Stimulated activated CD4-positive, alpha-beta T cell treated with anti-CD3 and anti-CD28 coated beads, Interleukin-1b, Interleukin-23, amount 100 ng/mL, for 1 hour (primary cell): ENCODE measurements at places on chromosomes 5 and 9.

DNA sequence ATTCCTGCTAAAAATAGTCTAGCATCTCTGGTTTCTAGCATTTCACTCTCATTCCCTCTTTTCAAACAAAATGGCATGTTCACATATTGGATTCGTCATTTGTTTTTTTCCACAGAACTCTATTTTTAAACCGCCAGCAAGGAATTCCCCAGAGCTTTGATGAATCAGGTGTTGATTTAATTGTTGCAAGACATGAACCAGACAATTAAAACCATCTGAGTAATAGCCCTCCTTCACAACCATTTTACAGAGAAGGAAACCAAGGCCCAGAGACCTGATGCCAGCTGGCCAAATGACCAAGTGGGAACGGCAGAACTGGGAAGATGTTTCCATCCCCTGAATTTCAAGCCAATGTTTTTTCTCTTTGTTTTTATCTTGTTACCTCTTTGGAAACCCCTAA is 167.0 kb downstream of the CAAP1 start:
- DNase-seq: no peak

- DNase-seq: no peak
Observed at GRCh38 chr9:137007108-137007815, 10.9 kb upstream of the CLIC3 start.

GRCh38 chr9:112654282-112654681 is 63.6 kb downstream of the INIP start:
- no peak for DNase-seq

GRCh38 chr5:76742583-76742982 is 26.7 kb downstream of the F2R start:
- DNase-seq: no peak

DNA sequence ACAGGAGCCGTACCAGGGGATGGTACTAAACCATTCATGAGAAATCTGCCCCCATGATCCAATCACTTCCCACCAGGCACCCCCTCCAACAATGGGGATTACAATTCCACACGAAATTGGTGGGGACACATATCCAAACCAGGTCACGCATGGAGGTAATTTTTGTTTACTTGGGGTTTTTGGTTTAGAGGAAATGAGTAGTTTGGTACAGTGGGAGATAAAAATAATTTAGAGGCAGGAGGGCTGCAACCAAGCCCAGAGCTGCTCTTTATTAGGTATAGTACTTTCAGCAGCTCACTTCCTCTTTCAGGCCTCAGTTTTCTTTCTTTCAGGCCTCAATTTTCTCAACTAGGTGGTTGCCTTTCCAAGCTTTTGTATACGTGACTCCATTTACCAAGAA is 23.2 kb downstream of the PRUNE2 start:
- no peak for DNase-seq

DNA sequence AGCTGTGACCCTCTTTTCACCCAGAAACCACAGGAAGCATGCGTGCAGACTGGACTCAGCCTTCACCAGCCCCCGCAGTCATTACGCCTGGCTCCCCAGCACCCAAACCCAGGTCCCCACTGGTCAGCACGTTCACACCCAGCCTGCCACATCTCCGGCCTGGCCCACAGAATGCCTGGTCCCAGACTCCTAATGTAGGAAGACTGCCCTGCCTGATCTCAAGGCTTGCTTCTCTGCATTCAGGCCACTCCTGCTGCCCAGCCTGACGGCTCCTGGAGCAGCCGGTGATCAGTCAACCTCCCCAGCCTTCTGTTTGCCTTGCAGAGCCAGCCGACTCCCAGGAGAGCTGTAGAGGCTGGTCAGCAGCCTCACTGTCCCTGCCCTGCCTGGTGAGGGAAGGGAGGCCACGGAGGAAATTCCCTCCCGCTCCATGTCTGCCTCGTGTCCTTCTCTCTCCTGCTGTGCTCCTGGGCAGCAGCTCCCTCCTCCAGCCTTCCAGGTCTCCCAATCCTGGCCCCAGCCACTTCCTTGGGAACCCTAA is 25.4 kb downstream of the ADAMTS2 start:
- no peak for DNase-seq

- no peak for DNase-seq
Observed at GRCh38 chr5:68911840-68912690, 181.7 kb upstream of the SLC30A5 start.

GRCh38 chr5:56339732-56340131 is 106.6 kb upstream of the ANKRD55 start:
- no peak for DNase-seq

GRCh38 chr5:143782588-143783386 is 29.2 kb upstream of the HMHB1 start:
- DNase-seq: no peak

DNA sequence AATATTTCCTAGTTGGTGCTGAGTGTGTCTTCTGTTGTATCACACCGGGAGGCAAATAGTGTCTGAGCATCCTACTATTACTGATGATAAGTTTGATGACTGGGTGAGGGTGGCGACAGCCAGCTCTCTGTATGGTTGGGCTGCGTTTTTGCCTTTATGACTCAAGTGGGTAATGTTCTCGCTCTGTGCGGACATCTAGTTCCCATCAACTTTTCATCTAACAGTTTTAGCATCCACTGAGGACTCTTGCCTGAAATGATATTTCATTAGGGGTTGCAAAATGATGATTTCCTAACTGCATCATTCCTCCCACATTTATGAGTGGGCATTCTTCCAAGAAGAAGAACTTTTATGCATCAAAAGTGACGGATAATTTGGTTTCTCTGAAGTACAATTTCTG is 26.5 kb downstream of the HMCN2 start:
- no peak for DNase-seq

GRCh38 chr5:72015103-72015548 is 92.1 kb upstream of the MAP1B start:
- DNase-seq: no peak

DNA sequence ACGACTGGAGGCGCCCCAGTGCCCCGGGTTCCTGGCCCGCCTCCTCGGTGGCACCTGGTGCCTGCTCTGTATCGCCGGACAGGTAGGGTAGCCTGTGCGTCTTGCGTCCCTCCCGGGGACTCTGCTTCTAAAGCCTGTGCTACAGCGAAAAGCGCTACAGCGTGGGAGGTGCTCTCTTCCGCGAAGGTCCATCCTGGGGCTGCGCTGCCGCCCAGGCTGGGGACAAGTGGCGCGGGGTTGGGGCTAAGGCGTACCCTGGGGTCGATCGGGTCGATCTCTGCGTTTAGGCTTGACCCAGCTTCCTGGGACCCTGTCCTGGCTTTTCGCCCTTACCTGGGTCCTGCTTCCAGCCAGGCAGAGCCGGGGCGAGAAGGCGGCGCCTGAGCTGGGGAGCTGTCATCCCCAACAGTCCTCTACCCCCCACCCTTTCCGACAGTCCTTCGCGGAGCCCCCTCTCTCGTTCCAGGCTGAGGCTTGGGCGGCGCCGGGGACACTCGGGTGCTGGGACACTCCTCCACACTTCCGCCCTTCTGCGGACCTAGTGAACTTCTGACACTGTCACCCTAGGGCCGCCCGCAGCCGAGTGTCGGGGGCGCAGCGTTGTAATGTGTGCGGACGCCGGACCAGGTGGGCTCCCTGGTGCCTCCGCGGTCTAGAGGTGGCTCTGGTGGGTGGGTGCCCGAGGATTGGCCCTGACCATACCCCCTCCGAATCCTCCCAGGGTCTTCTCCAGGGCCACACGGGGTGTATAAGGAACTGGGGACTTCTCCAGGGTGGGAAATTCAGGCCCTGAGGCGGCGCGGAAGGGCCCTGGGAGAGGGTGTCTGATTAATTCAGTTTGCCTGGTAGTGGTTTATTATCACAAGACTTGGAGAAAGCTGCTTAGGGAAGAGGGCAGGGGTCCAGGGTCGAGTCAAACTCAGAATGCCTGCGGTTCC is 328.2 kb downstream of the SH3GL2 start:
- DNase-seq: no peak

DNA sequence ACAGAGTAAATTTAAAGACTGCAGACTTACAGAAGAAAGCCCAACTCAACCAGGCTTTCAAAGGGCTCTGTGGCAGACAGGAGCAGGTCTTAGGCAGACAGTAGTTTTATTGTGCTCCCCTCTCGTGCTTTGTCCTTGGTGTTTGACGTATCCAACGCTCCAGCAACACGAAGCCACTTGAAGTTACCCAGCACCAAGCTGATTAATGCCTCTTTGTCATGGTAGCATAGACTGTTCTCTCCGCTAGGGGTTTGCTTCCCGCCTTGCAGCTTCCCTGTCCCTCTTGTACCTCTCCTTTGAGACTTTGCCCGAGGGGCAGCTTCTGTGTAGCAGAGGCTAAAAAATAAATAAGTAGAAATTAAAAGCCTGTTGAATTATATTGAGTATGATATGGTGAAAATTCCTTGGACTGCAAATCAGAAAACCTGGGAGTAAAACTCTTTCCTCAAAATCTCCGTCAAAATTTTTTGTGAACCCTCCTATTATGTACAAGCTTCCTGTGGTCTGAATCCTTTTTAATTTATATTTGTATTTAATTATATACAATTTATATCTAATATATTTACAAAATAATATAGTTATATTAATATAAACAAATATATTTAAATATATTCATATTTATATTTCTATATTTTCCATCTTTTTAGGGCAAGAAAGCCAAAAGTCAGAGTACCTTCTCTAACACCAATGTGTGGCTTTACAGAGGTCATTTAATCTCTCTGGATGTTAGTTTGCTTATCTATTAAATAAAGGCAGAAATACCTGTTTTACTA is 405.4 kb downstream of the DMAC1 start:
- no peak for DNase-seq

- DNase-seq: no peak
Observed at GRCh38 chr5:6504677-6505415, 56.2 kb downstream of the UBE2QL1 start.
